ENCODE measurements at places on chromosomes 4 and X.

GRCh38 chr4:27594922-27595321 lies 734.3 kb downstream of the STIM2 start:
- no peak for DNase-seq

GRCh38 chr4:85732124-85732523 lies 257.2 kb downstream of the ARHGAP24 start:
- no peak for DNase-seq

DNA sequence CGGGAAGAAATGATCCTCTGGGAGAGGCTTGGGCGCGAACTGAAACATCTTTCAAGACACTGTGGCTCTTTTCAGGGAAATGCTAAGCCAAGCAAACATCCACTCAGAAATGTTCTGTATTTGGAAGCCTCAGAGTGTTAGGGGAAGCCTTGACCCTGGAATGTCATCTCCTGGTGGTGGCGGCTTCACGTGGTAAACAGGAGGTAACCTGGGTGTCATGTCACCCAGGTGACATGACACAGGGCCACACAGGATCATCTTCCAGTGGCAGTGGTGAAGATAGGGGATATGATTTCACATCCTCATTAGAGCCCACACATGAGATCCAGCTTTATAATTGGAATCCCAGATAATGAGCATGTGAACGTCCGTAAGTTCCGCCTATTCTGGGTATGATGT lies 140.0 kb downstream of the TBL1X start:
- DNase-seq: no peak

- no peak for DNase-seq
Observed at GRCh38 chrX:153776611-153777045, 4.2 kb upstream of the SRPK3 start.

- no peak for DNase-seq
Observed at GRCh38 chr4:162921178-162921785, 245.4 kb downstream of the NAF1 start.

- no peak for DNase-seq
Observed at GRCh38 chr4:159508917-159509500, 406.1 kb downstream of the RAPGEF2 start.

DNA sequence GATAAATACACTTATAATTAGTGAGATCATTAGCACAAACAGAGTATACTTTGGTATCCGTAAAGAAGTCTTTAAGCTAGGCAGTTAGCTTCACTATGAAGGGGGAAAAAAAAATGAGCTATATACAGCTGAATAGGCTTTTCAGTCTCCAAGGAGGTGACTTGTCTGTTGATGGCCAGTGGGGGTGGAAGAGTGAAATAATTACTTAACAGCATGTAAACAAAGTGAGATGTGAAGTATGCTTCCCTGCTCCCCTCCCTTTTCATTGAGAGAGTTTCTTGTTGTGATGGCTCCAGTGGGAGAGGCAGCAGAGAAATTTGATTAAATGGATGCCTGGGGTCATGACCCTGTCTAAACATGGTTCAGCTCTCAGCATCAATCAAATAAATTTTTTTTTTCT lies 180.9 kb downstream of the DACH2 start:
- no peak for DNase-seq

- no peak for DNase-seq
Observed at GRCh38 chr4:85779165-85779564, 304.2 kb downstream of the ARHGAP24 start.

GRCh38 chr4:162557516-162558106 lies 393.8 kb upstream of the FSTL5 start:
- DNase-seq: no peak

- DNase-seq: no peak
Observed at GRCh38 chr4:26075583-26075982, 161.6 kb downstream of the SMIM20 start.

DNA sequence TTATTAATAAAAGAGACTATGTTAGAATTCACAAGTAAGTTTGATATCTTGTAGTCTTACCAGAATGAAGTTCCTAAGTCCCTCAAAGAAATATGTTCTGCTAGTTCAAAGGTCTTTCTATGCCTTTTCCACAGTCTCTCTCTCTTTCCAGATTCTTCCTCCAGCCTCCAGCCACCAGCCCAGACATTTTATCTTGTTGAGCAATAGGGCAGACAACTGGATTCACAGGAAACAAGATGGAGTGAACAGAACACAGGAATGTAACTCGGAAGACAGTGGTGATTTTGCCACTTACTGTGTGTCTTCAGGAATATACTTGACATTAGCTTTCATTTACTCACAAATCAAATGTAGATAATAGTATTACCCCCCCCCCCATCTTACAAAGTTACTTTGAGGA lies 17.1 kb upstream of the CPEB2 start:
- no peak for DNase-seq

GRCh38 chrX:17374619-17375366 lies at the start of gene NHS:
Gene NHS, plus strand, starts transcription at chrX:17375200. Its CDS starts 558 bp downstream, at chrX:17375758.
- DNase-seq: no peak

- DNase-seq: no peak
Observed at GRCh38 chr4:766152-766515, 59.8 kb downstream of the CPLX1 start.

- no peak for DNase-seq
Observed at GRCh38 chr4:25112995-25113380, 47.3 kb downstream of the SEPSECS start.

- no peak for DNase-seq
Observed at GRCh38 chr4:94802091-94802490, 44.3 kb downstream of the BMPR1B start.

GRCh38 chrX:56764153-56764974 lies 35.3 kb downstream of the NBDY start:
- no peak for DNase-seq

DNA sequence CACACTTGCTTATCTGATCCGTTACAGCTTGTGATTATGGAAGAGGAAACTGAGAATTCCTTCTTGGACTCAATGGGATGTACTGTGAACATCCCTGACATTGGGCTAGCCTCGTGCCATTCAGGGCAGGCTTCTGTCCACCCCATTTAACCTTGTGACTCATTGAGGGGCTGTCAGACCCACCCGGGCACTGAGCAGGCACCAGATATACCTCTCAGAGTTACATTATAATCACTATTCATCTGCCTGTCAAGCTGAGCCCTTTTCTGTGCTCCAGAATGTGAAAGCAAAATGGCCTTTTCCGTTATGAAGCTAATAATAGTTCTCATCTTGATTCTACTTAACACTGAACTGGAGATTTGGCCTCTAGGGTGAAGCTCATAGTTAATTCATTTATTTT lies 170.6 kb upstream of the SCML1 start:
- DNase-seq: no peak

All from DMS79 (cell line).